ENCODE measurements at places on chromosomes 13 and 19. TPM values are rescaled to one million over a fixed set of nuclear protein-coding genes. Genes with fewer than 3 reads are reported as not detected.
A peak's percentile ranks its signal among the peaks of the same experiment; 100 is the strongest.

DNA sequence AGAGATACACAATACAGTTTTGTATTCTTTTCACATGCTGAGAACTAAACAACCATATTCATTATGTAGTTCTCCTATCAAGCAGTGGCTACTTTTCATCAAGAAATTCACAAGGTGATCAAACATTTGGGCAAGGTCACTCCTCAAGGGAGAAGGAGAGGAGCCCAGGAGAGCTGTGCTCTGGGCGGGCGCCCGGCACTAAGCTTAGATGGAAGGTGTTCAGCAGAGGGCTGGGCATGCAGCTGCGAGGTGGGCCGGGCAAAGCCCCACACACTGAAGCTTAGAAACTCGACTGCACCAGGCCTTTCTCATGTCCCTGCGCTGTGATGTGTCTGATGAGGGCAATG, 30.4 kb upstream of the SPACA7 start:
- DNase-seq, result no peak

DNA sequence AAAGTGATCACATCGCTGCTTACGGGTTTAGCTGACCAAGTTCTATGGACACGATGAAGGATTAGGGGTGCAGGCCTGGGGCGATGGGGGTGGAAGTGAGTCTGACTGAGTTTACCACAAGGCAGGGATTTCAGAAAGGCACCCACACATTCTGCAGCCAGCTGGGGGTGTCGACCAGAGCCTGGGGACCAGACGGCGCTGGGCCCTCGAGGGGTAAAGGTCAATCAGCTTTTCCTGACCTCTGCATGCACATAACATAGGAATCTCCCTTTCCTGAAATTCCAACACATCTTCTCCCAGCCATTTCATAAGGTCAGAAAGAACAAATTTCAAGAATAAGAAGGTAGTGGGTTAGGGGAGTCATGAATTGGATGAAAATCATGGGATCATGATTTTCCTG, 92.0 kb downstream of the ZNF536 start:
- DNase-seq, result no peak

GRCh38 chr13:95067303-95067702, 233.9 kb downstream of the ABCC4 start:
- DNase-seq, result no peak

Gene TMC4
- 4.6 TPM for total RNA-seq

GRCh38 chr13:97495678-97496077, 61.7 kb downstream of the RAP2A start:
- no peak for DNase-seq

Gene SIRT6
- total RNA-seq, result 31.3 TPM

GRCh38 chr13:67273001-67273400, 42.9 kb upstream of the PCDH9 start:
- DNase-seq, result no peak

DNA sequence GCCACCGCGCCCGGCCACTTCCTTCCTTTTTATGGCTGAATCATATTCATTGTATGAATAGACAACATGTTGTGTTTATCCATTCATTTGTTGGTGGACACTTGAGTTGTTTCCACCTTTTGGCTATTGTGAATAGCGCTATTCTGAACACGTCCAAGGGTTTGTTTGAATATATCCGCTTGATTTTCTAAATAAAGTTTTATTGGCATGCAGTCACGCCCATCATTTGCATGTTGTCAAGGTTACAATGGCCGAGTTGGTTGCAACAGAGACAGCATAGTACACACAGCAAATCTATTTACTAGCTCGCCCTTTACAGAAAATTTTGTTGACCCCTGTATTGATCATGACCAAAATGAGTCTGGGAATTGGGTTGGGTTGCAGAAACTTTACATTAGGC, 43.5 kb downstream of the COLGALT1 start:
- no peak for DNase-seq

- DNase-seq, result peak; percentile 49
These were observed 2.5 kb downstream of the HDGFL2 start for GRCh38 chr19:4474514-4475022.

DNA sequence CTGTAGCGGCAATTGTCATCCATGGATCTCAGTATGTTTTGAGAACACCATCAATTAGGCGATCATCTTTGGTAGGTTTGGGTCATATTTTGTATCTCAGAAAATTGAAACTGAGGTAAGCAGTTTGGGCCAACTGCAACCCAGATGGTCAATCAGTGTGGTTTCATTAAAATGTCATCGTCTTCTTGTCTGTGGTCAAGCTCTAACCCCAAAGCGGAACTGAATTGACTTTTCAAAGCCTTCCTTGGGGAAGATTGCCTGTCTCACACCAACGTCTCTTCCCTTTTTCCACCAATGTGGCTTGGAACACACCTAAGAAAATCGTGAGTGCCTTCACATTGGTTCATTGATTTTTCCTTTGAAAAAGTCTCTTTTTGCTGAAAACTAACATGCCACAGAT, 56.3 kb upstream of the UBAC2 start:
- no peak for DNase-seq

DNA sequence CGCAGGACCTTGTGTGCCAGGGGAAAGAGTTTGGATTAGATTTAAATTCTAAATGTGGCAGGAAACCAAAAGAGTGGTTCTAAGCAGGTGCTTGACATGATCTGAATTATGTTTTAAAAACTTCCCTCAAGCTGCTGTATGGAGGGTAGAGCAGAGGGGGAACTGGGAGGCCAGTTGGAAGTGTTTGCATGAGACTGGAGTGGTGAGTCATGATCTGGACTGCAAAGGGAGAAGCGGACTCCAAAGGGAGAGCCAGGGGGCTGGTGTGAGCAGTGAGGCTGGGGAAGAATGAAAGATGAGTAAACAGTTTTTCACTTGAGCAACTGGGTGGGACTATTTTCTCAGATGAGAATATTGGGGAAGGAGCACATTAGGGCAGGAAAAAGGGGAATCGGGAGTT, 206.1 kb downstream of the DNAJC15 start:
- DNase-seq, result no peak

Gene MCEMP1
- not detected for total RNA-seq

Gene CPB2
- total RNA-seq, result not detected

DNA sequence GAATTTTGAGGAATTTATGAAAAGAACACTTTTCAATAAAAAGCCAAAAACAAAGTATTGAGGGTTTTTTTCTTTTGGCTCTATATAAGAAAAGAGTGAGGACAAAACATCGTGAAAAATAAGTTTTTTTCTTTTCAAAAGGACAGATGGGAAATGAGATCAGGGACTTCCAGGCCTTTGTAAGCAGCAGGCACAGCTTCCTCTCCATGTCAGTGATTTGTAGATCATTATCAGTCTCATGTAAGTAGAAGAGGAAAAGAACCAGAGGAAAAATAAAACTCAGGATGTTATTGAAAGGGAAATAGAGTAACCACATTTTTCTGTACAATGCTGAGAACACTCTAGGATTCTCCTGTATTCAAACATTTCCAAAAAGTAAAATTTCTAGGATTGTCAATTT, 29.9 kb downstream of the DOCK9 start:
- DNase-seq, result no peak

Gene KLF12
- total RNA-seq, result 44.3 TPM

Gene LILRB1
- total RNA-seq, result not detected

- peak; percentile 52 for DNase-seq
These were observed 990 bp downstream of the MYO9B start for GRCh38 chr19:17076543-17076991.

GRCh38 chr19:45793876-45794275, 1.2 kb upstream of the DMWD start:
- DNase-seq, result no peak

Gene TMEM190
- not detected for total RNA-seq

DNA sequence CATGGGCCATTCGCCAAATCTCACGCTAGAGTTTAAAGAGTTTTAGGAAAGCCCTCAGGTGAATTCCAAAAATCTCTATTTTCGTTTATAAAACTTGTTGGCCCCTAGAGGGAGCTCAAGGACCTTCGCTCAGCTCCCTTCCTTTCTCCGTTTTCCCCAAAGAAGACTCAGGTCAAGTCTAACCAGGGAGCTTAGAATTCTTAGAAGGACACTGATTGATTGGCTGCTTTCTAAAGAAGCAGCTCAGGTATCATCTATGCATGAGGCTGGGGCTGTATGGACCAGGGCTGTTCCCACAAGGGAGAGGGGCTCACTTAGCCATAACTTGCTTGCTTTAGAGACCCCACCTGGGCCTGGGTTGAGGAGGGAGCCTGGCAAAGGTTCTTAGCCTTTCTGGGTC, 20.5 kb downstream of the DZIP1 start:
- peak; percentile 35 for DNase-seq

- DNase-seq, result no peak
These were observed 1.7 kb downstream of the HIF3A start for GRCh38 chr19:46298479-46299003.

DNA sequence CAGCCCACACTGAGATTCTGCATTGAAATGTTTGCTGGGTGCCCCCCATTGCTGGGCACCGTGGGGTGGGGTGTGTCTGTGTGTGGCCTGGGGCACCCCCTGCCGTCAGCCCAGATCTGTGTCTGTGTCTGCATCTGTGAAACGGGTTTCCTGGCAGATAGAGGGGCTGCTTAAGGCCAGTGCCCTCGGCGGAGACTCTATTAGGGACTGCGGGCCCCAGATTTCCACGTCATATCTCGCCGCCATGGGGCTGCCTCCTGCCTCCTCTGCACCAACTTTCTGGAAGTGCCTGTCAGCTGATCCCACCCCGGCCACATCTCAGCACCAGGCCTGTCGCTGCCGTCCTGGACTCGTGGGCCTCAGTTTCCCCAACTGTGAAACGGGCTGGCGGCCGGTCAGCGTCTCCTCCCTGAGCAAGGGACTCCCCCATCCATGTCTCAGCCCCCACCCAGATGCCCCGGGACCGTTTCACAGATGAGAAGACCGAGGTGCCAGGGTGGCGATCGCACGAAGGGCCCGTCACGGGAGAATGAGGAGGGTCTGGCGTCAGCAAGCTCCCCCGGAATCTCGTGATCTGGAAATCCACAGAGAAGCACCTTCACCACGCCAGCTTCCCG, 21.4 kb downstream of the ARID3A start:
- no peak for DNase-seq

- DNase-seq, result no peak
These were observed 11.3 kb downstream of the POSTN start for GRCh38 chr13:37587236-37587635.

GRCh38 chr13:71030784-71031183, 836.2 kb downstream of the DACH1 start:
- DNase-seq, result no peak

Gene ANGPTL8
- total RNA-seq, result not detected

- no peak for DNase-seq
These were observed 8.9 kb upstream of the TRPC4 start for GRCh38 chr13:37878496-37878895.

GRCh38 chr13:43664700-43665191, 122.0 kb downstream of the ENOX1 start:
- DNase-seq, result peak; percentile 11

- DNase-seq, result no peak
These were observed 9.1 kb upstream of the SLC35E1 start for GRCh38 chr19:16581145-16581970.

DNA sequence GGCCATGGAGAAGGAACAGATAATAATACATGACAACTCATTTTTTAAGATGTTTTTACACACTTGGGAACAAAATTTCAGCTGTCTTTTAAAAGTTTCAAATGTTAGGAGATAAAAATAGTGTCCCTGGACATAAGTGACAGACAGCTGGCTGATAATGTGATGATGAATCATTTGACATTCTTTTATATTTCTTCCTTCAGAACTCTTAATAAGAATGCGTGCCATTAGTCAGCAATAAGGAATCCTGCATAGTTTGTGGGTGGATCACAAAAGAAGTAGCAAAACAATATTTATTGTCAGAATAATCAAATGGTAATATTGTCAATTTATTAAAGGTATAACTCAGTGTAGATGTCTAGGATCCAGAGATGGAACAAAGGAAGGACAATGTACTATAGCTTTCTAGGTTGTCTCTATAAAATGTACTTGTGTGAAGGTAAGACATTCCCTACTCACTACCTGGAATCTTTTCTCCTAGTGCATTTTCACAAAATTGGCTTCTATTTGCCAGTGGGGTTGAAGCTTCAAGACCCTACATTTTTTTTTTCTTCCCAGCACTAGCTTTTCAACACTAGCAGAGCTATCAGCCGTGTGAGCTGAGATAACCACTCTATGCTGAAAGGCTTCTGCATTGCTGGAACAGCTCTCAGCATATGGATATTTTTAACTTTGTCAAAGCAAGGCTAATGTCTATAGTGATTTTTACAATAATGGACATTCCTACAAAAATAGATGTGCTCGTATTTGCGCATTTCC, 175.6 kb upstream of the SLITRK6 start:
- DNase-seq, result no peak

Gene LRRC8E
- total RNA-seq, result not detected

Gene ZNF547
- 4.6 TPM for total RNA-seq

GRCh38 chr13:93328943-93329342, 102.3 kb downstream of the GPC6 start:
- DNase-seq, result no peak

GRCh38 chr13:49759503-49759902, 33.0 kb downstream of the KPNA3 start:
- peak; percentile 12 for DNase-seq

- no peak for DNase-seq
These were observed 33.5 kb downstream of the ZNF844 start for GRCh38 chr19:12098040-12098439.

Gene PRR36
- total RNA-seq, result 0.10 TPM

- no peak for DNase-seq
These were observed 29.3 kb upstream of the SPACA7 start for GRCh38 chr13:112346899-112347229.

DNA sequence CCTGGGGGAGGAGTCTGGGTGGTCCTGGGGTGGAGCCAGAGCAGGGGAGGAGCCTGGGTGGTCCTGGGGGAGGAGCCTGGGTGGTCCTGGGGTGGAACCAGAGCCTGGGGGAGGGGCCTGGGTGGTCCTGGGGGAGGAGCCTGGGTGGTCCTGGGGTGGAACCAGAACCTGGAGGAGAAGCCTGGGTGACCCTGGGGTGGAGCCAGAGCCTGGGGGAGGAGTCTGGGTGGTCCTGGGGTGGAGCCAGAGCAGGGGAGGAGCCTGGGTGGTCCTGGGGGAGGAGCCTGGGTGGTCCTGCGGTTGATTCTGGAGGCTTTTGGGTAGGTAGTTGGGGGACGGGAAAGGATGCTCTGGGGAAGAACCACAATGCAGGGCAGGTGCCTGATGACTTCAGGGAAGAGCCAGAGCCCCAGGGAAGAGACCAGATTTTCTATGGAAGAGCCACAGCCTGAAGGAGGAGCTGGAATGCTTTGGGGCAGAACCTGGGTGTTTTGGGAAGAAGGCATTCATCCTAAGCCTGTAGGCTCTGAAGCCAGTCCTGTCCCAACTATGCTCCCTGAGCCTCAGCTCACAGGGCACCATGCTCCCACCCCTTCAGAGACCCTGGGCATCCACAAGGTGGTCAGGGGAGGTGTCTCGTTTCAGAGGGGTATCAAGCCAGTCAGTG, 15.0 kb downstream of the MRPS12 start:
- no peak for DNase-seq

Gene PCDH17
- not detected for total RNA-seq

GRCh38 chr19:12796146-12797071, 5.1 kb downstream of the JUNB start:
- DNase-seq, result peak; percentile 82

DNA sequence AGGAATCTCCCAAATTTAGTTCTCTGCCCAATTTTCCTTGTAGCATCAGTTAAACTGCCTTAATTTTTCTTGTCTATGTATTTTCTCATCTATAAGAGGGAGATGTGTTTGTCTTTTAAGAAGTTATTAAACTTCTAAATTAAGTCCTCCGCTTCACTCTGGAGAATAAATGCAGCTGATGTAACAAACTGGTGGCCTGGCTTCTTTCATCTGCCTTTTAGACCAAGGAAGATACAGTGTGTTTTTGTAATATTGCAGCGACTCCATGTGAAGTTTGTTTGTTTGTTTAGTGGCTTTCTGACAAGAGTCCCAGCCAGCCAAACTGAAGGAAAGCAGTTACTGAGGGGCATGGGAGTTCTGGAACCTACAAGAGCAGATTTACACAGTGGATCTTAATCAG, 56.4 kb downstream of the KLF12 start:
- DNase-seq, result no peak
